ENCODE measurements at places on chromosomes 6 and 20. TPM values are rescaled to one million over a fixed set of nuclear protein-coding genes. Genes with fewer than 3 reads are reported as not detected.

The KCNK15 gene
- total RNA-seq: 0.33 TPM

The ACTL10 gene
- total RNA-seq: 0.22 TPM

The CTAGE9 gene
- not detected for total RNA-seq

The ACSS1 gene
- total RNA-seq: 159 TPM

The SNRPB2 gene
- total RNA-seq: 35.0 TPM

Measured in left ventricle myocardium inferior (tissue), 1 donor.